ENCODE measurements at places on chromosomes 16 and 17.

- no peak for DNase-seq
Observed at GRCh38 chr17:47821031-47821423, 567 bp downstream of the OSBPL7 start.

- no peak for DNase-seq
Observed at GRCh38 chr17:14482715-14483114, 181.8 kb downstream of the HS3ST3B1 start.

DNA sequence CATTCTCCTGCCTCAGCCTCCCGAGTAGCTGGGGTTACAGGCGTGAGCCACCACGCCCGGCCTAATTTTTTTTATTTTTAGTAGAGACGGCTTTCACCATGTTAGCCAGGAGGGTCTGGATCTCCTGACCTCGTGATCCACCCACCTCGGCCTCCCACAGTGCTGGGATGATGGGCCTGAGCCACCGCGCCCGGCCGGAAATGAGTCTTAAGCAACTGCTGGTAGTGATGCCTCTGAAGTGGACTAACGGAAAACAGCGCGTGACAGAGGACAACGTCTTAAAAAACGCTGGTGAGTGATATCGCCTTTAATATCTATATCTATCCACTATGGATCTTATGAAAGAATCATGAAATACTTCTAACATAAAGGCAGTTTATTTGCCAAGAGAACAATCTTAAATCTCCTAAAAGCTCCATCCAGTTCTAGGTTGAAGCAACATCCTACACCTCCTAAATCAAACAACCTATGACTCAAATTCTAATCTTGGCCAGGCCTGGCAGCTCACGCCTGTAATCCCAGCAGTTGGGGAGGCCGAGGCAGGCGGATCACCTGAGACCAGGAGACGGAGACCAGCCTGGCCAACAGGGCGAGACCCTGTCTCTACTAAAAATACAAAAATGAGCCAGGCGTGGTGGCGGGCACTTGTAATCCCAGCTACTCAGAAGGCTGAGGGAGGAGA, 69.8 kb downstream of the NXN start:
- DNase-seq, result no peak

- DNase-seq, result no peak
Observed at GRCh38 chr16:3770530-3770929, 53.2 kb upstream of the TRAP1 start.
